ENCODE measurements at places on chromosomes 16 and 17. TPM values are rescaled to one million over a fixed set of nuclear protein-coding genes. Genes with fewer than 3 reads are reported as not detected.

Gene ACSM3
- total RNA-seq, result 5.9 TPM

Gene BRIP1
- total RNA-seq, result 12.6 TPM

DNA sequence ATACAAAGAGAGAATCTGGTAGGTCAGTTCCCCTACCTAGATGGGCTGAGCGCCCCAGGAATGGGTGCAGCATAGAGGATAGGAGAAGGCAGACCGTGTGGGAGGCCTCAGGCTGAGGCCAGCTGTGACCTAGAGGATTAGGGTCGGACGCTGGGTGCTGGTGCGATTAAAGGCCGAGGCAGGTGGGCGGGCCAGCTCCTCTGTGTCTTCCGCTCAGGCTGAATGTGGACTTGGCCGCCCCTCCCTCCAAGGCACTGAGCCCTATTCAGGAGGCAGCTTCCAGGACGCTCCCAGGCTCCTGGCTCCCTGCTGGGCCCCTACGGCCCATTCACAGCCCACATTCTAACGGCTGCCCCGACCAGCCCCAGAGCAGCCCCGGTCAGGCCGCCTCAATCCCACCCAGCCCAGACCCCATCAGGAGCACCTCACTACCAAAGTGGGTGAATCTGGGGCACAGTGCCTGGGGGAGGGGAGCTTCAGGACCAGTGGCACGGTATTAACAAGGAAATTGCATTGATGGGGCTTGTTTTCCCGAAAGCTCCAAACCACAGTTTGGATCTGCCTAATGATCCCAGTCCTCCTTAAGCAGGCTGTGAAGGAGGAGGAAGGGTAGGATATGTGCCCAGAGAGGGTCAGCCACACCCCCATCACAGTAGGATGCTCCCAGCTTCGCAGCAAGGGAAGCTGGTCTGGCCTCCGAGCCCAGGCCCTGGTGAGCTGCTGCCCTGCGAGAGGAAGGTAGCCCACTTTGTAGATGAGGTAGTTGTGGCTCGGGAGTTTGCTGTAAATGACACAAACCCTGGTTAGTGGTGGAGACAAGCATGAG is 14.5 kb downstream of the RHBDL3 start:
- no peak for DNase-seq

Gene DOC2A
- total RNA-seq, result 0.17 TPM

GRCh38 chr17:18362698-18363100 is 651 bp downstream of the SHMT1 start:
- DNase-seq, result peak; percentile 74

GRCh38 chr16:25005445-25006306 is 9.5 kb downstream of the ARHGAP17 start:
- DNase-seq, result no peak

GRCh38 chr16:88804173-88804551 is 573 bp downstream of the CDT1 start:
- DNase-seq, result no peak

DNA sequence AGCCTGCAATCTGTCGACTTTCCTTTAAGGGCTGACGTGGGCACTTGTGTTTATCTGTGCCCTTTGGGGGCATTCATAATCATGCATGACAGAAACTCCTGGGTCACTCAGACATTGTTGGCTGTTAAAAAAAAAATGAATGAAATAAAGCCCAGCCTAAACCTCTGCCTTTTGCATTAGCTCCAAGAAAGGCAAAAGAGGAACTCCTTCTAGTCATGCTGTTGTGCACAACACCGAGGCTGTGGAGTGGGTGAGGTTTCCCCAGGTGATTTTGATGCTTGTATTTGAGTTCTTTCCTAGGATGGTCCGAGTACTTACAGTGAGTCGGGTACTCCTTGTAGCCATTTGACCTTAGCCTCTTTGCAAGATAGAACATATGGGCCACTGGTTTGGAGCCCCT is 49.6 kb upstream of the IRX6 start:
- DNase-seq, result no peak

Gene CORO1A
- 24.1 TPM for total RNA-seq

DNA sequence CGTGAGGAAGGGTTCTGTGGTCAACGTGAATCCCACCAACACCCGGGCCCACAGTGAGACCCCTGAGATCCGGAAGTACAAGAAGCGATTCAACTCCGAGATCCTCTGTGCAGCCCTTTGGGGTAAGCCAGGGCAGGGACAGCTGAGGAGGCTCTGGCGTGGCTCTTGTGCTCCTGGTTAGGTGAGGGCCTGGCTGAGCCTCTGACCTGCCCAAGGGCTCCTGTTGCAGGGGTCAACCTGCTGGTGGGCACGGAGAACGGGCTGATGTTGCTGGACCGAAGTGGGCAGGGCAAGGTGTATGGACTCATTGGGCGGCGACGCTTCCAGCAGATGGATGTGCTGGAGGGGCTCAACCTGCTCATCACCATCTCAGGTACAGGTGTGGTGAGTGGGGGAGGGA is 4.2 kb upstream of the C17orf107 start:
- DNase-seq, result no peak

DNA sequence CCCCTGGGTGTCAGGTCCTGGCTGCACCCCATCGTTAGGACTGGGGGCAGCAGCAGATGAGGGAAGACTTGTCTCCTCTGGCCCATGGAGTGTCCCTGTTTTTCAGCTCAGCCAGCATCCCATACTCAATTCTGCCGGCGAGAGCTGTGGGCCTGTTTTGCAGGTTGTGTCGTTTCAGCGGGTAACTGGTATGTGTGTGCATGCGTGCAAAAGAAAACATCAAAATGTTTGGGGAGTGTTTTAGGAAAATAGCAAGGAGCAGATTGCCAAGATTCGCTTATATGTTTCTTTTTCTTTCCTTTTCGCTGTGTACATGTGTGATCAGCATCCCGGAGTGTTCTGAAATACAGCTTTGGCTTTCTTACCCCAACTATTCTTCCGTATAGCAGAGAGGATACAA is 34.7 kb downstream of the MSI2 start:
- no peak for DNase-seq

Gene BFAR
- 92.0 TPM for total RNA-seq

- DNase-seq, result no peak
Measured at GRCh38 chr17:29909236-29910003, 20.6 kb downstream of the SSH2 start.

GRCh38 chr17:1753767-1754429 is 8.0 kb upstream of the SERPINF1 start:
- DNase-seq, result no peak

Gene ALDOC
- total RNA-seq, result 25.4 TPM

Data from epithelial cell of proximal tubule (primary cell).